ENCODE measurements at places on chromosomes 1 and 21.

- peak; percentile 68 for DNase-seq
Measured at GRCh38 chr1:93779540-93780165, 98.0 kb upstream of the BCAR3 start.

- DNase-seq, result no peak
Measured at GRCh38 chr1:46790446-46791101, 8.3 kb upstream of the CYP4B1 start.

DNA sequence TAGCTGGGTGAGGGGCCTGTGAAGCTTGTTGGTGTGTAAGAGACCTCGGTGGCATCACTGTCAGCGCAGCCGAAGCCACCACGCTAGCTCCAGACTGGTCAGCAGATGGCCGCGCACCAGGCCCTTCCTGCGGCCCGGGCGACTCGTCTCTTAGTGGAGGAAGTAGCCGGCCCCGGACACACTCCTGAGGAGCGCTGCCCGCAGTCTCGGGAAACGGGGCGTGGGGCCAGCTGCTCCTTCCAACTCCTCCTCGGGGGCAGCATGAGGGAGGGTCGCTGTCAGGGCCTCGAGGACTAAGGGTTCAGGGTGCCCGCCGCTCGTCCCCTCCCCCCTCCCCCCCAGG, 20.4 kb downstream of the H3-3A start:
- DNase-seq, result peak; percentile 38

DNA sequence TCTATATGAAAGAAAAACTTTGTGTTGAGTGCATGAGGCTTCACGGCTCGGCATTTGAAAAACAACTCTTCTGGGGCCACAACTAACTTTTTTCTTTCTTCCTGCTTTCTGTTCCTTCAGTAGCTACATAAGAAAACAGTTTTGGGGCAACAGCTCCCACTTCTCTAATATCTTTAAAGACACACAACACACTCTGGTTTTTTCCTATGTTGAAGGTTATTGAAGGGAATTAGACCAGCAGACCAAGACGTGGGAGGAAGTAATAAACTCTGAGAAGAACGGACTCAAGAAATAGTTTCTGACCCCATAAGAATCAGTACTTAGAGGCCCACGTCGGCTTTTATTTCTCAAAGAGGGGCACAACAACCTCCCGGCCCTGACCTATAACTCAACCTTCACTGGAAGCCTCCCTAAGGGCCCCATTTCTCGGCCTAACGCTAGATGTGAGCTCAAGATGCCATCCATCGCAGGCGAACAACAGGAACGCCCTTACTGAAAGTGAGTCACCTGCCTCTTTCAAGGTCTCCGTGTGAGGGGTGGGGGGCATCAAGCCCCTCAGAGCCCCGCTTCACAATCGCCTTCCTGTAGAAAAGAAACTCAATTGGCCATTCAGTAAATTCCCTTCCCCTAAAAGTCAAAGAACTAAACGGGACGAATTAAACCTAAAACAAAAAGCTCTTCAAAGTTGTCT, 844 bp downstream of the ZMYM6 start:
- DNase-seq, result peak; percentile 42

GRCh38 chr1:115448282-115449044, 110.4 kb upstream of the NGF start:
- DNase-seq, result no peak

DNA sequence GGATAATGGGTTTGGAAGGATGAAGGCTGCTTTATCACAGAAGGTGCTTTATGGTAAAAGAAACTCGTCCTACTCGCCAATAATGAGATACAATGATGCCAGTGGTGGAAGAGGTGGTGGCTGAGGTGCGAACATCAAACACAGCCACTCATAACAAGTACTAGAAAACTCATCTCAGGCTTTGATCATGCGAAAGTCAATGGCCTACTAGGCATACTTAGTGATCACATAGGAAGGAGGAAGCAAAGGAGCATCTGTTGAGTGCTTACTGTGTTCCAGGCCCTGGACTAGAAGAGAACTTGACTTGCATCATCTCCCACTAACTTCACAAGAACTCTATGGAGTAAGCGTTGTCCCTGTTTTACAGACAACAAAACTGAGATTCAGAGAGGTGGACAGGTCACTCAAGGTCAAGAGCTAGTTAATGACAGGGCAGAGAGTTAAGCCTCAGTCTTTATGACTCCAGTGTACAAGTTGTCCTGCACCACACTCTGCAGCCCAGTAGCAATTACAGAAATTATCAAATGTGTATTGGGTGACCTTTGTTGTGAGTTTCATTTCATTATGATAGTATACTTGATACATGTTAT, 33.6 kb downstream of the RUNX1 start:
- no peak for DNase-seq

DNA sequence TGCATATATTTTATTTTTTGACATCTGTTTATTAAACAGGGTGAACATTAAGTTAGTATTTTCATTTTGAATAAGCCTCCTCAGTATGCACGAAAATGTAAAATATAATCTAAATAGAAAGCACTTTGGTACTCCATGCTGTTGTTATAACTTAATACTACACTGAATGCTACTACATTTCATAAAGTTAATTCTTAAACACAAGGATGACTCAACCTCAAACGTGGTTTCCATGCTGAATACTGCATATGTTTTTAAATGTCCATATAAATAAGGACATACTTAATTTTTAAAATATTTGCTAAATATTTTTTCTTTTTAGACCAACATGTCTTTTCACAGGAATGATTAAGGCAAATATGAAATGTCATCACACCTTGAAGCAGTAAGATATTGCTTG, 83.9 kb downstream of the USP24 start:
- DNase-seq, result peak; percentile 42

DNA sequence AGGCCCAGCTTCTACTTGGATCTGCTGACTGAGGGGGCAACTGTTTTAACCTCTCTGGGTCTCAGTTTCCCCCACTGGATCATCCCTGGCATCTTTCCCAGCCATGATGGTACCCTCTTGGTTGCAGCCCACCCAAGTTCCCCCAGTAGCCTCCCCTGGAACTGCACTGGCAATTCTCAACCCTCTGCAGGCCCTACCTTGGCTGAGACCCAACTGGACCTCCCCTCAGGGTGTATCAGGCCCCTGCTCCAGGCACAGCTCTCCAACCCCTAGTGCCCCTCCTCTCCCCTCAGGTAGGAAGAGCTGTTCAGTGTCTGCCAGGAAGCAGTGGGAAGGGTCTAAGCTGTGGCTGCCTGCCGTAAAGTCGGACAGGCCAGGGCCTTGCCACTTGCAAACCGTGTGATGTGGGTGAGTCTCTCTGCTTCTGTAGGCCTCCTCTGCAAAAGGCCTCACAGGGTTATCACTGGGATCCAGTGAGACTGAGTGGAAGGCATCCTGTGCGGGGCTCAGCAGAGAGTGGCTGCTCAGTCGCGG, 32.1 kb downstream of the RHBG start:
- DNase-seq, result no peak

- DNase-seq, result no peak
Measured at GRCh38 chr1:90474158-90474557, 242.9 kb downstream of the BARHL2 start.

DNA sequence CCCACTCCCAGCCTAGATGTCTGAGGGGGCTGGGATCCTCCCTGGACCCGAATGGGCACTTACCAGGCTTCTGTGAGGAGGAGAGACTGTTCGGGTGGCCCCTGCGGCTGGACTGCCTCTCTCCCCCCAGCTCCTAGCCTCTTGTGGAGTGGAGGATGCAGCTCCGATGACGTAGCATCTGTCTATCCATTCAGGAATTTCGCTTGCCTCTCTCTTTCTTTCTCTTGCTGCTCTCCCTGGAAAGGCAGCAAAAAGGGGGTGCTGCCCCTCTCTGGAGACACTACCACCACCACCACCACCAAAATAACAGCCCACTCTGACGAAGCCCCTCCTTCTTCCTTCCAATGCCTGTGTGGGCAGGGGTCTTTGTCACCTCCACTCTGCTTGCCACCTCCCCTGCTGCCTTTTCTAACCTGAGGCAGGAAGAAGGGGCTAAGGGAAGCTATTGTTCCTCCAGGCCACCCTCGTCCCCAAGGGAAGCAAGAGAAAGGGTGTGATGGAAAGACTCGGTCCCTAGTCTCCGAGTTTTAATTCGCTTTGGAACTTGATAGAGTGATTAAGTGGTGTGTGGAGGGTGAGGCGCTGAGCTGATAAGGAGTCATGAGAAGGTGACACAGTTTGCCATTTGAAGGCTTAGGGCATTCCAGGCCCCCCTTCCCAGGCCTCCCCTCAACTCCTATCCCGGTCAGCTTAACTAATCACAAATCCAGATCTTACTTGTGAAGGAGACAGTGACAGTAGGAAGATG, 60.5 kb downstream of the RHBG start:
- DNase-seq, result no peak

GRCh38 chr21:15466329-15466728, 263.5 kb upstream of the USP25 start:
- no peak for DNase-seq

- DNase-seq, result peak; percentile 26
Measured at GRCh38 chr1:227140376-227140775, 177.9 kb downstream of the CDC42BPA start.

- DNase-seq, result no peak
Measured at GRCh38 chr1:229285440-229285839, 14.5 kb downstream of the RAB4A start.

DNA sequence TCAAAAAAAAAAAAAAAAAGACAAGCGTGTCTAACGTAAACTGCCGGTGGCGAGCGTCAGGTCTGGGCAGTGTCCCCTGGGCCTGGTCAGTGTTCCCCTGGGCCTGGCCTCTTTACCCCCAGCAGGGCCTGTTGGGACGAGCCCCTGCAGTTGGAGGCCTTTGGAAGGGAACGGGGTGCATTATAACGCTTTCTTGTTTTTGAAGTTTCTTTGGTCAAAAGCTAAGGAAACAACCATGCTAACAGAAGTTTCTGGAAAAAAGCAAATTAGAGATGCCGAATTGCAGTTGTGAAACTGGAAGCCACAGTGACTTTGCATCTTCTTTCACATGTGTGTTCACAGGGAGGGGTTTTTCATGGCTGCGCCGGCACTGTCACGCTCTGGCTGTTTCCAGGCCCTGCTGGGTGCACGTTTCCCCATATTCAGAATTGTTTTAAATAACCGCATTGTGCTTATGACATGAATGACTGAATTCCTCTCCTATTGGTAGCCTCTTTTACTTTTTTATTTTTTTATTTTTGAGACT, 16.0 kb downstream of the RRP1 start:
- DNase-seq, result no peak

DNA sequence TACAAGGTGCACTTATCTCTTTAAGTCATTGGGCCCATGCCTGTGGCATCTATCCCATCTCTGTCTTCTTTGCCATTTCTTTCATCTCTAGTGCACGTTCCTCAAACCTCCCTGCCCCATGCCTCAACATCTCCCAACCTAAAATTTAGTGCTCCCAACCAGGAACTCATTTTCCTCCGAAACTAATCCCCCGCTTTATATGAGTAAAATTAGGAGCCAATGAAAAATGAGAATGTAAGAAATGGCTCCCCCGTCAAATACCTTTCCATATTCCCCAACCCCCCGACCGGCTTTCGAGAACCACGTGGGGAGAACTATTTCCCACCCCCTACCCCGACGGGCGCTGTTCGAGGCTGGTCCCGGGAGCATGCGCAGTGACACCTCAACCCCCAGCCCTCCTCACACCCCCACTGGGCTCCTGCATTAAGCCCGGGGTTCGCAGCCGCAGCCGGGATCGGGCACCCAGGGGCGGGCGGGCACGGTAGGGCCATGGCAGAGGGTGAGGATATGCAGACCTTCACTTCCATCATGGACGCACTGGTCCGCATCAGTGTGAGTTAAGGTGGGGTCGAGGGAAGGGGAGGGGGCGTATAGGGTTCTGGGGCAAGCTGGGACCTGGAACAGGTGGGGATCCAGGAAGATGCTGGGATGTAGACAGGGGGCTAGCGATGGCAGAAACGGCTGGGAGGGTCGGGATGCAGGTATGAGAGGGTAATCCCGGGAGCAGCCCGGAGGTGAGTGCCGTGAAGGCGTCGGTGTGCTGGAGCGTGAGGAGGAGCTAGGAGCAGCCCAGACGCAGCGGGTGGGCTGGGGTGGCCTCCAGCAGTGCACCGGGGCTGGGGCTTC, at the start of gene TRIM46:
Gene TRIM46, plus strand, starts transcription at position 372 of the 846 bp plus-strand sequence. Its CDS starts 118 bp downstream, at position 490.
- DNase-seq, result peak; percentile 72

Measured in fibroblast of skin of back (primary cell).